ENCODE measurements at places on chromosomes 7 and 10.

DNA sequence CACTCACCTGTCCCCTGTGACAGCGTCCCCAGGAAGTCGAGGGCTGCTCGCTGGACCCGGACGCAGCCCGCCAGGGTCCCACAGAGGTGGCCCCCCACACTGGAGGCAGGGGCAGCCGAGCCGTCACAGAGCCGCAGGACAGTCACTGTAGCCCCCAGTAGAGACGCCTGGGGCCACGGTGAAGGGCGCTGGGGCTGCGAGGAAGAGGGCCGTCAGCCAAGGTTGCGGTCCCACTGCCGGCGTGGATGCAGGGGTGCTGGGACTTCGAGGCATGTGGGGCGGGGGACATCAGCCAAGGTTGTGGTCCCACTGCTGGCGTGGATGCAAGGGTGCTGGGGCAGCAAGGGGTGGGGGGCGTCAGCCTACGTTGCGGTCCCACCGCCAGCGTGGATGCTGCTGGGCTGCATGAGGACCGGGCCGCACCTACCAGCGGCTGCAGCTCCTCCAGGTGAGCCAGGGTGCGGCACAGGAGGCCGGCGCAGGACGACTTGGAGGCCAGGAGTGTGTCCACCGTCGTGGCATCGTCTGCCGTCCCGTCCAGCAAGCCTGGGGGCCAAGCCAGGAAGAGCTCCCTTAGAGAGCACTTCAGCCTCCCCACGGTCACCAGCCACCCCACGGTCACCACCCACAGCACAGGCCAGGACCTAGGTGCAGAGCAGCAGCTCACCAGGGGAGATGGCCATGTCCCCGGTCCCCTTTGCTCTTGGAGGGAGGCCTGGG lies 13.9 kb downstream of the BRAT1 start:
- H3K4me1 ChIP-seq = no peaks in the 10 kb centered on the region
- no peak overlapping the region for H3K4me3 ChIP-seq
- H3K36me3 ChIP-seq = peaks cover 49% of the 10 kb centered on the region
- no peak for DNase-seq
- H3K27ac ChIP-seq = no peak overlapping the region

GRCh38 chr10:90930070-90930837 lies 9.4 kb upstream of the ANKRD1 start:
- no peaks in the 10 kb centered on the region for H3K27me3 ChIP-seq
- H3K36me3 ChIP-seq = no peaks in the 10 kb centered on the region
- no peak for DNase-seq
- H3K27ac ChIP-seq = peak overlapping the region; percentile 65
- H3K4me3 ChIP-seq = no peak overlapping the region
- H3K4me1 ChIP-seq = peaks cover 11% of the 10 kb centered on the region

DNA sequence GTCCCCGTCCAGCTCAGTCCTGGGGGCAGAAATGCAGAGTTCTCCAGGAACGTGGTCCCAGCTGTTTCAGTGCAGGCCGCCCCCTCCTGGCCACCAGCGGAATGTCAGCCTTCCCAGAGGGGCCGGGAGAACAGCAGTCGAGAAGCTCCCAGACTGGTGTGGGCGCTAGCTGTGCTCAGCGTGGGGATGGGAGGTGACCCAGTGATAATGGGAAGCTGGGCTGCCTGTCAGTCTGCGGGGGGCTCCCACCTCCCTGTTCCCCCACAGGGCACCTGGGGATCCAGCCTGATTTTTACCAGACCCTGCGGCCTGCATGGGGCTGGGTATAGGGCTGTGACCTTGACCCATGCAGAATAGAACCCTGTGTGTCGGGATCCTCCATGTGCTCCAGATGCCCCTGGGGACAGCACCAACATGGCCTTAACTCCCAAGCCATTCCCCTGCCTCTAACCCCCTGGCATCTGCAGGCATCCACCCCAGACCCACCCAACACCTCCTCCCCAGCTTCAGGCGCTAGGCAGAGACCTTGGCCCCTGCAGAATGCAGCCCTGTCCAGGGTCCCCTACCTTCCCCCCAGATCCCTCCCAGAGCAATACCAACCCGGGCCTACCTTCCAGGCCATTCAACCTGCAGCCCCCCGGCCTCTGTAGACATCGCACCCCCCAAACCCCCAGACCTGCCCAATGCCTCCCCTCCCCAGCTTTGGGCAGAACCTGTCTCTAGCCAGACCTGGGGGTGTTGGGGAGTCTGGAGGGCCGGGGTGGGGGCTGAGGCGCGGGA lies 880 bp upstream of the ELN start:
- peak overlapping the region; percentile 88 for H3K27ac ChIP-seq
- H3K27me3 ChIP-seq = peaks cover 86% of the 10 kb centered on the region
- peak overlapping the region; percentile 70 for H3K4me3 ChIP-seq
- DNase-seq = no peak
- H3K4me1 ChIP-seq = peaks cover 71% of the 10 kb centered on the region

DNA sequence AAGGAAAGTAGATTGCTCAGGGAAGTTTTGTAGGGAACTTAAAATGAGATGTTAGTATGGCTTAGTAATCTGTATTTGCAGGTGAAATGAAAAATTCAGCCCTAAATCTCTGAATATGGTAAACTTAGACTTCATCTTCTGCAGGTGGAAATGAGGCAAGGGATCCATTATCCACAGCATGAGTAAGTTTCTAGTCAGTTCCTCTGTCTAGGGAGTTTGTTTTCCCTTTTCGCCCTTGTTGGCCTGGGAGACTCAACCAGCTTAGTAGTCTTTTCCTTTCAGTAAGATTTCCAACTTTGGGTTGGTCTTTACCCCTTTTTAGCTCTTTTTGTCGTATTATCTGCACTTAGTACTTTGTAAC lies 65.6 kb downstream of the ZEB1 start:
- no peaks in the 10 kb centered on the region for H3K27me3 ChIP-seq
- no peak overlapping the region for H3K27ac ChIP-seq

Data from esophagus squamous epithelium (tissue), 5 donors.